ENCODE measurements at places on chromosomes 1 and 21. TPM values are rescaled to one million over a fixed set of nuclear protein-coding genes. Genes with fewer than 3 reads are reported as not detected.

- no peak for DNase-seq
These were observed 35.4 kb downstream of the FAAP20 start for GRCh38 chr1:2159124-2159523.

GRCh38 chr1:153932156-153933131, 9.7 kb upstream of the GATAD2B start:
- no peak for DNase-seq

DNA sequence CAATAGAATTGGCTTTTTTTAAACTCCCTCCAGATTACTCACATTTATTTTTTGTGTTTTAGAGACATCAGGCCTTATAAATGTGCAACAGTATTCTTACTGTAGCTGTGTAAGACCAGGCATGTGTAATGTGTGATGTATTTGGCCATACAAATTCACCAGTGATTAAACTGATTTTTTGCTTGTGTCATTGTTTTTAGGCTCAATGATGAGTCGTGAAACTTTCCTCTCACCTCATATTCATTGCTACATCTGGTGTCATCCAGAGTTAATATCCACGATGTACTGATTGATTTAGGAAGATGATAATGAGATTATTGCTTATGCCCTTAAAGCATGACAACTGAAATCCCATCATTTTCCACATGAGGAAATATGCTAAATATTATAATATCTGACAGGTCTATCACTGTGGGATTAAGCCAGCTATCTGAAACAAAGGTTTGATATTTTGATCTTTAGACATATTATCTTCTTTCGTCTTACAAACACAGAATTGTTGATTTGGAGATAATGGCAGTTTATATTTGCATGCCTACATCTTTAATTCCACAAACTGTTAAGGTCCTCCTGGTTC, 487.9 kb downstream of the PTBP2 start:
- no peak for DNase-seq

- DNase-seq = peak; percentile 34
These were observed 1.1 kb downstream of the ZSWIM5 start for GRCh38 chr1:45205011-45205909.

DNA sequence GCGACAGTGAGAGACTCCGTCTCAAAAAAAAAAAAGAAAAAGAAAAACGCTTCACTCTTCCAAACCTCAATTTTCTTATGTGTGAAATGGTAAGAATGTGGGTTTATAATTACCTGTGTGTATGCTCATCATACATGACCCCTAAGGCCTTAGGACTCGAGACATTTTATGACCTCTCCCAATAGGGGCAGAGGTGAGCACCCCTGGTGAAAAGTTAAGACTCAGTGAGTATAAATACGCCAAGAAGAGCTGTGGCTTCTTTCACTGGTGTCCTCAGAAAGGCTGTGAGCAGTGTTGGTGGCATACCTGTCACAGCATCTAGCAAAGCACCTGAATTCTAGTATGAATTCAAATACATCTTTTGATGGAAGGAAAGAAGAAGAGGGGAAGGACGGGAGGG, 7.8 kb upstream of the FCMR start:
- DNase-seq = no peak

- no peak for DNase-seq
These were observed 17.4 kb downstream of the PIK3R3 start for GRCh38 chr1:46114925-46115603.

DNA sequence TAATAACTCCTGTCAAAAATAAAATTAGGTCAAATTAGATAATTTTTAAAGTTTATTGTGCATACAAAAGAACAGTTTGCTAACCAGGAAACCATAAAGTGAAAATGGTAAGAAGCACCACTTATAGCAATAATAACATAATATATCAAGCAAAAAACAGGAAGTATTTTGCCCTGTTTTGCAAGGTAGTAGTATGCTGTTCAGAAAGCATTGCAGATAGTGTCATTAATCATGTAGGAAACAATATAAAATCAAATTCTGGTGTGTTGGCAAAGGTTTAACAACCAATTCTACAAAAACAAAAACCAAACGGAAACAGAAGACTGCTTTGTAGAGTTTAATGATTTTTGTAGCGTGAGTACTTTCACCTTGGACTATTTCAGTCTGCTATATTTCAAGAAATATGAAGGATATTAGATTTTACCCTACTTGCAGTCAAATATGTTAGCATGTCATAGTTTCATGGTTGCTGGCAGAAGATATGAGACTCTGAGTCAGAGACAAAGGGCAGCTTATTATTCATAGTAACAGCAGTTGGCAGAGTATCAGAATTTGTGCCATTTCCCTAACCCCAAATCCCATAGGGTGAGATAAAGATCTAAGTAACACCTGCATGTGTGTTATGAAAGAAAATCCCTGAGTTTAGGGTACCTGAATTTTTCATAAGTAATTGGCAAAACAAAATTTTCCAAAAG, 729.0 kb upstream of the BRINP3 start:
- no peak for DNase-seq

GRCh38 chr21:23968722-23969647, 1638.3 kb downstream of the MRPL39 start:
- no peak for DNase-seq

DNA sequence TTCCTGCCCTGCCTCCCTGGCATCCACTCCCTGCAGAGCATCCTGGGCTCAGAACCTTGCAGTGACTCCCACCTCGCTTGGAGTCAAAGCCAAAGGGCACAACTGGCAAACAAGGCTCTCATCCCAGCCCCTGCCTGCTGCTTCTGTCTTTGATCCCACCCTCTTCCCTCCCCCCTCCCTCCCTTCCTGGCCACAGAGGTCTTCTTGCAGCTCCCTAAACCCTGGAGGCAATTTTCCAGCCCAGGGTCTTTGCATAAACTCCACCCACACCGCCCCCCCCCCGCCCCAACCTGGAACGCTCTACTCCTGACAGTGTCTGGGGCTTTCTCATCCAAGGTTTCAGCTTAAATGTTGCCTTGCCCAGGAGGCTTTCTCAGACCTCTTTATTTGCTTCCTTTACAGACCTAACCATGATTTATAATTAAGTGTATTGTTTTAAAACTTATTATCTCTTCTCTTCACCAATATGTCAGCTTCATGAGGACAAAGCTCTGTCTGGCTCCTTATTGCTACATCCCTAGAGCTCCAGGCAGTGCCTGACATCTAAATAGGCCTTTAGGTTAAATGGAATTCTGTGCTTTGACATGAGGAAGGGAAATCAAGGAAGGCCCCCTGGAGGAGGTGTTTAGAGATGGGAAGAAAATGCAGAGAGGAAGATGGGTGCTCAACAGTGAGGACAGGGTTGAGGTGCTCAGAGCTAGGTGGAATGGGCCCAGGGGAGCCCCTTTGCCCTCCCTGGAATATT, 37.7 kb upstream of the PADI1 start:
- no peak for DNase-seq

DNA sequence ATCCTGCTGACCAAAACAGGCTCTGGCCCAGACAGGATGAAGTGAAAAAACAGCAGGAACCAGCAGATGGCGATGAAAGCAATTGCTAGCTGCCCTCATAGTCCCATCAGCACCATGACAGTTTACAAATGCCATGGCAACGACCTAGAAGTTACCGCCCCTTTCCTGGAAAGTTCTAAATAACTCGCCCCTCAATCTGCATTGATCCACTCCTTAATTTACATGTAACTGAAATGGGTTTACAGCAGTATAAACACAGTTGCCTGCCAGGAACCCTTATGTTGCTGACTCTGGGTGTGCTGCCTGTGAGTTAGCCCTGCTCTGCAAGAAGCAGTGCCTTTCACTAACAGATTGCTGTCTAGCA, 65.5 kb upstream of the CR1L start:
- peak; percentile 9 for DNase-seq

DNA sequence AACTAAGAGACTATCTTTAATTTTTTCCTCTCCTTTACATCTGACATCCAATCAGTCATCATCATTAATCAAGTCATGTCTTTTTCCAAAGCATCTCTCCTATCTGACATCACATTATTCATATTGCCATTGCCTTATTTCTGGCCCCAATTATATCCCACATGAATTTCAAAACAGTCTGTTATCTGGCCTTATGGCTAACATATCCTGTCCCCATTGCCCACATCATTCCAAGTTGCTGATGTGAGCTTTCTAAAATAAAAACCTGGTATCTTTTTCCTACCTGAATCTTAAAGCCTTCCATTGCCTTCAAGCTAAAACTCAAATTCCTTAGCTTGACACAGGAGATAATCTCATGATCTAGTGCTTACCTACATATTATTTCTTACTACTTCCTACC, 283.9 kb downstream of the LRRC40 start:
- DNase-seq = no peak

DNA sequence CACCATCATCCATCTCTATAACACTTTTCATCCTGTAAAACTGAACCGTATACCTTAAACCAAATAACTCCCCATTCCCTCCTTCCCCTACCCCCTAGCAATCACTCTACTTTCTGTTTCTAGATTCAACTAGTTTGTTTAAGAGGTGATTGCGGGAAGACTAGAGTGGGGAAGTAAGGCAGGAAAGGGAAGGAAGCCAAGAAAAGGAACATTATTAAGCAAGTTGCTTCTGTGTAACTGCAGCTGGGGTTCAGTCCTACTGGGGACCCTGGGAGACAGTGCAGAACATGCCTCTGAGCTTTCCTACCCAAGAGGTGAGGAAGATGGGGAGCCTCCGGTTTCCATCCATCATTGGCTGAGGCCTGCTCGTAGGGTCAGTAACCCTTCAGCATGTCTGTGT, 28.9 kb upstream of the H3-3A start:
- DNase-seq = peak; percentile 9

- DNase-seq = peak; percentile 97
These were observed 4.5 kb downstream of the HDGF start for GRCh38 chr1:156746728-156747631.

GRCh38 chr1:16204634-16205333, 7.7 kb downstream of the ARHGEF19 start:
- no peak for DNase-seq

- DNase-seq = no peak
These were observed 97.5 kb upstream of the EDN2 start for GRCh38 chr1:41582004-41582325.

- DNase-seq = no peak
These were observed 80.6 kb upstream of the C1orf105 start for GRCh38 chr1:172339842-172340241.

DNA sequence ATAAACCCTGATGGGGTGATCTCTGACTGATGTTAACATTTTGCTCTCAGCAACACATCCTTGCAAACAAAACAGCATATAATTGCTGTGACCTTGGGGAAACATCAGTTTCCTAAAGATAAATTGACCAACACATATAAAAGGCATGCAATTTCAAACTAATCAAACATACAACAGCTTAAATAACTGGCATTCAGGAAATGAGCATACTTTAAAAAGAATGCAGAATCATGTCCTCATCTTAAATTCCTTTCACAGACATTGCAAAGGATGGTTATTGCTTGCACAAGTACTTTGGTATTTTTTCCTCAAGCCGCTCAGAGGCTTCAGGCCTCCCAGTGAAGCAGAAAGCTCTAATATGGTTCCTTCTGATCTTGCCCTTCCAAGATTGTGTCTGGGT, 53.4 kb upstream of the RGS18 start:
- DNase-seq = no peak

DNA sequence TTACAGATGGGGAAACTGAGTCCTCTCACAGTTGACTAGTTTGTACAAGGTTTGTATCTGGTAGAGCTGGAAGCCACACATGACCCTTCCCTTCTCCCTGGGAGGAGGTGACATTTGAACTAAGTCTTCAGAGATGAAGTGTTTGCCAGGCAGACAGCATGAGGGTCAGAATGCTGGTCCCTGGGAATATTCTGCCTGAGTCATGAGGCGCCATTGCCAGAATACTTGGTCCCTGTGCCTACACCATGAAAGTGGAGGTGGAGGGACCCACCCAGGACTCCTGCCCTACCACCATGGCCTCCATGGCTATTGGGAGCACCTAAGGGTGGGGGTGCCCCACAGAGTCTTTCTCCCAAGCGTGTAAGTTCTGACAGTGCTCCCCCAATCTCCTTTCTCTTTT, 7.0 kb downstream of the RPS6KA1 start:
- DNase-seq = no peak

GRCh38 chr1:241499910-241500309, 19.6 kb downstream of the FH start:
- no peak for DNase-seq

- DNase-seq = peak; percentile 85
These were observed 5.4 kb downstream of the OBSCN start for GRCh38 chr1:228212966-228213844.

DNA sequence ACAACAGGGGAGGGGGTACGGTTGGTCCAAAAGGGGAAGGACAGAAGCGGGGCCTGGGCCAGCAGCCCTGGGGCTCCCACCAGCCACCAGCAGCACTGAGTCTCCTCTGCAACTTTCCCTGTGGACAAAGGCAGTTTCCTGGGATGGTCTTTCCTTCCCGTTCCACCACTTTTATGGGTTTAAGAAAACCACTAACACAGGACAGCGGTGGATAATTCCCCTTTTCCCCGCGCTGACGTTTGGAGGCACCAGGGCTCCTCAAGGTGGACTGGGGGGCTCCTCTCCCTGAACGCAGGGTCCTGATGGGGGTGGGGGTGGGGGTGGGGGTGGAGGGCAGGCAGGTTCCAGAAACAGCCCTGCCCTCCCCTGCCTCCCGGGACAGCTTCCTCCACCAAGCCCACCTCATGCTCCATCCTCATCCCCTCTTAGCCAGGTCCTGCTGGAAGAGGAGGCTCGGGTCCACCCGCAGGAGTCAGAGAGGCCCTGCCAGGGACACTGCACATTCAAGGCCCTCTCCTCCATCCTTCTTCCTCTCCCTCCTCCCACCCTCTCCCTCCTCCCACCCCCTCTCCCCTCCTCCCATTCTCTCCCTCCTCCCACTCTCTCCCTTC, 4.8 kb upstream of the COL6A1 start:
- DNase-seq = peak; percentile 11

Gene POGK
- polyA plus RNA-seq = 7.9 TPM

Gene NOS1AP
- 0.19 TPM for polyA plus RNA-seq

Gene AK5
- polyA plus RNA-seq = 0.25 TPM

Gene PLEKHG5
- 28.7 TPM for polyA plus RNA-seq

Gene BCL2L15
- polyA plus RNA-seq = 0.07 TPM

Gene UBASH3A
- polyA plus RNA-seq = 0.09 TPM

Gene ARHGAP29
- polyA plus RNA-seq = 23.8 TPM

Gene RSPO1
- not detected for polyA plus RNA-seq

Gene MSTO1
- polyA plus RNA-seq = 23.2 TPM

Gene NR5A2
- polyA plus RNA-seq = 1.1 TPM

Gene DPYD
- polyA plus RNA-seq = 4.1 TPM

Gene KCNJ9
- polyA plus RNA-seq = 0.01 TPM

Data from heart right ventricle (tissue), 16 donors.